Mammary epithelial cell (primary cell): ENCODE measurements at places on chromosomes 4 and X. TPM values are rescaled to one million over a fixed set of nuclear protein-coding genes. Genes with fewer than 3 reads are reported as not detected.

The DRP2 gene
- 0.06 TPM for polyA plus RNA-seq

The BCAP31 gene
- polyA plus RNA-seq, result 256 TPM

The DDX53 gene
- polyA plus RNA-seq, result not detected

The COL4A6 gene
- 24.7 TPM for polyA plus RNA-seq

The GCNA gene
- polyA plus RNA-seq, result 0.61 TPM

The POLN gene
- 0.18 TPM for polyA plus RNA-seq

The ADGRA3 gene
- 35.2 TPM for polyA plus RNA-seq

The PLP1 gene
- polyA plus RNA-seq, result 0.10 TPM

The TLR10 gene
- not detected for polyA plus RNA-seq

The CYBB gene
- 0.05 TPM for polyA plus RNA-seq

The DNAJB14 gene
- 26.3 TPM for polyA plus RNA-seq

- no peak for DNase-seq
These were observed 160.5 kb upstream of the GABRA2 start for GRCh38 chr4:46550471-46550870.

DNA sequence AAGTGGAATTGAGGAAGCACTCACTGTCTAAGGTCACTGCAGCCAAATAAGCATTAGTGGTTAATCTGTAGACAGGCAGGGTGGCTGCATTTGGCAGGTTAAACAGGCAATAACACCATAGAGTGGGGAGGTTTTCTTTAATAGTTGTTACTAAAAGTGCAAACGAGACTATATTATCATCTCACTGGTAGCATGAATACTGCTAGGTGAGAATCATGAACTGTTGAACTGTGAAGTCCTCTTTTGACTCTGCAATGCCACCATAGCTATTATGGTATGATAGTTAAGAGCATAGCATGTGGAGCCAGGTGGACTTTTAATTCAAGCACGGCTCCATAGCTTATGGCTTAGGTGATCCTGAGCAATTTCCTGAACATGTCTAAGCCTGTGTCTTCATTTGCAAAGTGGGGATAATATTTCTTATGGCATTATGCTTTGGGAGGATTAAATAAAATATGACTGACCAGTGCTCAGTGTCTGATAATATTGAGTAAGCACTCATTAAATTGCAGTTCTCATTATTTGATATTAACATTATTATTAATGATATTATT is 235.6 kb upstream of the HHIP start:
- DNase-seq, result peak; percentile 42

DNA sequence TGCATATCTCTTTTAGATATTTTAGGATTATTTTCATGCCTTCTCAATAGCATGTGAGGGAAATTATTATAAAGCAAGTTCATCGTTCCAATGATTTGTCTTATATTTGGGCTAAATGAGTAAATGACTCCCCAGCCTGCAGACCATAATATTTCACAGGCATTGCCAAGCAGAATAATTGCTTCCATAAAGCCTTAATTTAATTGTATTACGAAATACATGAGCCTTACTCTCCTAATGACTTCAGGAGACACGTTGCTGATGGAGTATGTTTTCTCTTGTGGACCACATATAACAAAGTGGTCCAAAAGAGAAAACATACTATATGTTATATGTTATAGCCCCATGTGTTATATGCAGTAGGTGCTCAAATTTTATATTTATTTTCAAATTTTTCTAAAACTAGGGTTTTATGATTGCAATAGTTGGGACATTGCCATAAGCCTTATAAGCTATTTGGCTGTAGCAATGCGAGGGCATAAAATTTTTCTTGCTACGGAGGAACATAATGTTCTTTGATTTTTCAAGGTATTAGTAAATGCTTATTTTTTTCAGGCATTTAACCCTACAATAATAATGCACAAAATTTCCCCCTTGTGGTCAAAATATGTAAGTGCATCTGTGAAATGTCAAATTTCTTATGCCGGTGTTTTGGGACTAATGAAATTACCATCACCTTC is 26.2 kb upstream of the TMPRSS11D start:
- peak; percentile 17 for DNase-seq

- DNase-seq, result no peak
These were observed 314.9 kb upstream of the TEX13C start for GRCh38 chrX:125004799-125005198.

DNA sequence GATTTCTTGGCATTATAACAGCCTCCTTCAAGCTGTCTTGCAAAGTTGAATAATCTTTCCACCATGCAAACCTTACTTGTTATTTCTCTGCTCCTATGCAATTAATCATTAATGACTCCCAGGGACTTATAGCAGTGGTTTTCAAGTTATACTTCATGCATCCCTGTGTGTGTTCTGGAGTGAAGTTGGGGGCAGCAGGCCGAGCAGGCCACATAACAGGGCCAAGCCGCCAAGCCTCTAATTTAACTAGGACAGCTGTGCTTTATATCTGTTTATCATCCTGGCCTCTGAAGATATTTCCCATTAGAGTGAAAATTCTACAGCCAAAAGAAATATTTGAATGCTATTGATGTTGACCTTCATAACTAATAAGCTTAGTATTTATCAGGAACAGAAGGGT is 133.5 kb upstream of the PAK3 start:
- DNase-seq, result no peak

DNA sequence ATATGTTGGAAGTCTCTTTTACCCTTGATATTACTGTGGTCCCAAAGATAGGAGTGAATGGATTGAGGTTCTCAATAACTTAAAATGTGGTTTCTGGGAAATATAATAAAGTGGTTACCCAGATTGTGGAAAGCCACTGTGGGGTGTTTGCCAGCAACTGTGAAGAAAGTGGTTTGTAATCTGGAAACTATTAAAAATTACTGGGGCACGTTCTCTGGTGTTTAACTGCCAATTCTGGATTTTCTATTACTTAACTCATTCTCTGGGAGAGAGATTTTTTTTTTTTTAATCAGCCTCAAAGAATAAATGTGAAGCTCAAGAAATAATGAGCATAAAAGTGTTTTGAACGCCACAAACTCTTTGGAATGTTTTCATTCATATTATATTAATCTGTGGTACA is 4.9 kb upstream of the CXCL6 start:
- DNase-seq, result no peak

DNA sequence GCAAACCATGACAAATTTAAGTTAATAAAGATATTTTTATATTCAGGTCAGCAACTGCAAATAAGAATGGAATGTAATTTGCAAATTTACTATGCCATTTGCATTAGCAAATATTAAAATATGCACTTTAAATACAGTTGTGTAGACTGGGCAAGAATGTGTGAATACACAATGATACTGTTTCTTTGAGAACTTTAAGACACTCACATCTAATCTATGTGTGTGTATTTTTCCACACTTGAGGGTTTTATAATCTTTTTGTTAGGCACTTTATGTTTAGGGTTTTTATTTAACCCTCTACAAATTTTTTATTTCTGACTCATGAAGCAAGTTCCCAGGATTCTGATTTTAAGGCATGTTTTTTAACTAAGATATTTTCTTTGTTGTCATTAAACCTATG is 23.9 kb upstream of the NDNF start:
- no peak for DNase-seq

GRCh38 chr4:123997776-123998449 is 601.3 kb downstream of the SPRY1 start:
- DNase-seq, result no peak

- DNase-seq, result no peak
These were observed 93.8 kb downstream of the SLC10A6 start for GRCh38 chr4:86755388-86755787.

- peak; percentile 66 for DNase-seq
These were observed 32.2 kb downstream of the LNX1 start for GRCh38 chr4:53559021-53559620.

- DNase-seq, result no peak
These were observed 875.4 kb downstream of the ADGRL3 start for GRCh38 chr4:62075521-62075920.

DNA sequence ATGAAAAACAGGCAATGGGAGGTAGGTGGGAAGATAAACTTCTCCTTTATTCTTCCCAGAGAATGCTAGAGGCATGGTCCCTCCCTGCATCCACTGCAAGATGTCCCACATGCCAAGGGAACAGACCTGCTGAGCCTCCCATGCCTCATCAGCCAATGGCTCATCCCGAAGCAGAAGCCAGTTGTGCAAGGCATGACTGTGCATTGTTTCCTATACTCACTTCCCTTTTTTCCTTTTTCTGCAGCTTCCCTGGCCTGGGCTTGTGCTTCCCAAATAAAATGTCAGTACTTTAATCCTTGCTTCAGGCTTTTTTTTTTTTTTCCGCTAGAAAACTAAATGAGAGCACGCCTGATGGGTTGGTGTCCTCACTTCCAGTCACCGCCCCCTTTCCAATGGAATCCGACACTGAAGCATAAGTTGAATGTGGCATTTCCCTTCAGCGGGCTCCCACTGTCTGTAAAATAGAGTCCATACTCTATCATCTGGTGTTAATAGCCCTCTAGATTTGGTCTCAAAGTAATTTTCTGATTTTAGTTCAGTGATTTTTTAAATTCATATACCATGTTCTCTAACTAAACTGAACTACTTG is 239.0 kb upstream of the JADE1 start:
- peak; percentile 40 for DNase-seq

DNA sequence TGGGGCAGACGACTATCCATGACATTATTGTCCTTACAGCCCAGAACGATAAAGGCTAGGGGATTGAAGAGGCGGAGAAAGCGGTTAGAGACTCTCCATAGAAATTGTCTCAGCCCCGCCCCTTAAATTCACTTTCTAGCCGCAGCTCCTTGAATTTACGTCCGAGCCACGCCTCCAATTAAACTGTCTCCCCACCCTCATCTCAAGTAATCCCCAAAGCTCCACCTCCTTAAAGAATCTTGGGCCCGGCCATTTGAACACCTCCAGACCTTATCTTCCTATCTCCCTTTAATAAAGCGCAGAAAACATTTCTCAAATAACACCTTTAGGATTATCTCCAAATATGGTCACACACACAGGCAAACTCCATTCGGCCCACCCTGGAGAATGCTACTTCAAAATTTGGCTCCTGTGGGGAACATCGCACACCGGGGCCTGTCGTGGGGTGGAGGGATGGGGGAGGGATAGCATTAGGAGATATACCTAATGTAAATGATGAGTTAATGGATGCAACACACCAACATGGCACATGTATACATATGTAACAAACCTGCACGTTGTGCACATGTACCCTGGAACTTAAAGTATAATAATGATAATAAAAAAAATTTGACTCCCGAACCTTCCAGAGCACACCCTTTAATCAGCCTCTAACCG is 7.2 kb upstream of the MAGIX start:
- peak; percentile 68 for DNase-seq

- no peak for DNase-seq
These were observed 17.8 kb downstream of the JADE1 start for GRCh38 chr4:128827296-128827695.
